ENCODE measurements at places on chromosomes 6 and 20.

GRCh38 chr6:141488488-141488887 lies 644.2 kb upstream of the GJE1 start:
- DNase-seq = no peak

DNA sequence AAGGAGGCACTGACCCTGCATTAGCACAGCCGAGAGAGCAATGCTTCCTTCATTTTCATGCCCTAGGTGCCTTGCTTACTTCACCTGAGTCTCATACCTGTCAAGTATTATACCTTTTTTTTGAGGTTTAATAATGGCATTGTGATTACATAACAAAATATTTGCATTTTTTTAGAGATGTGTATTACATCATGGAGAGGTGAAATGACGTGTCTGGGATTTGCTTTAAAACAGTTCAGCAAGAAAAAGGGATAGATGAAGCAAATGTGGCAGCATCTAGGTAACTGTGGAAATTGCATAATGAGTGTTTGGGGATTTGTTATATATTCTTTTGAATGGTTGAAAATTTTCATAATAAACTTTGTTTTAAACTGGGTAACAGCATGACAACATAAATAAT lies 48.9 kb downstream of the NKX2-2 start:
- no peak for DNase-seq

- DNase-seq = no peak
Observed at GRCh38 chr6:88443554-88443953, 277.4 kb upstream of the CNR1 start.

DNA sequence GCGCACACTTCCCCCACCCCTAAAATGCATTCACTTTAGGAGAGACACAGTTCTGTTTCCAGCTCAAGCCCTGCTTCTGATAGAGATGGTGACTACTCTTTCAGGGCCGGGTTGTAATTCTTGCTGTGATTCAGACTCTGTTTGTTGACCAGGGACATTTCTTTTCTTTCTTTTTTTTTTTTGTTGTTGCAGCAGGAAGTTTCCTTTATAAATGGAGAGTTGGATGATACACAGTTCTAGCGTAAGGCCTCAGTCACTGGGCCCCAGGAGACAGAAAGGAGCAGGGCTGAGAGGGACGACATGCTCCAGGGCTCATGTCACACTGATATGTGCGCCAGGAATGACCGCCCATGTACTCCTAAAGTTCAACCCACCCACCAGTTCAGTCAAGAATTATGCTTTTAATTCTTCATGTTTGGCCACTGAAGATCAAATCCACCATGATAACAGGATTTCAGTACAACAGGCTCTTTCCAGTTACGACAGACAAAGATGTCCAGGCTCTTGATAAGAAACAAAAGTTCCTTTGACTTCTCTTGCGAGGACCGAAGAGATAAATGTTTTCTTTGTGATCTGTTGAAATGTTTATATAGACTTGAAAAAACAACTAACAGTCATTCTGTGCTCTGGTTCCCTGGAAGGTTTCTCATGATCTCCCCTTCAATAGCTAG lies 142.5 kb downstream of the CD164 start:
- DNase-seq = no peak

GRCh38 chr20:60058879-60059278 lies 100.7 kb downstream of the CDH26 start:
- no peak for DNase-seq

DNA sequence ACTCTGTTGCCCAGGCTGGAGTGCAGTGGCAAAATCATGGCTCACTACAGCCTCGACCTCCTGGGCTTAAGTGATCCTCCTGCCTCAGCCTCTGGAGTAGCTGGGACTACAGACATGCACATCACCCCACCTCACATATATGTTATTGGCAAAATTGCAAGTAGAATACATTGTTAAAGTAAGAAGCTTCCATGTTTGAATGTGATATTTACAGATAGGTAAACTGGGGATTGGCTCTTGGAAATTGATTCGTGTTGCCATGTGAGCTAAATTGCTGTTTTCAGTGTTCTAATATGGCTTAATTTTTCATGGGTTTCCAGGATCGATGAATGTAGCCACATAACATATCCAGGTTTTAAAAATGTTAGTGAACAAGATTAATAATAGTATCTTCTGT lies 149.0 kb upstream of the ZNF217 start:
- DNase-seq = no peak

DNA sequence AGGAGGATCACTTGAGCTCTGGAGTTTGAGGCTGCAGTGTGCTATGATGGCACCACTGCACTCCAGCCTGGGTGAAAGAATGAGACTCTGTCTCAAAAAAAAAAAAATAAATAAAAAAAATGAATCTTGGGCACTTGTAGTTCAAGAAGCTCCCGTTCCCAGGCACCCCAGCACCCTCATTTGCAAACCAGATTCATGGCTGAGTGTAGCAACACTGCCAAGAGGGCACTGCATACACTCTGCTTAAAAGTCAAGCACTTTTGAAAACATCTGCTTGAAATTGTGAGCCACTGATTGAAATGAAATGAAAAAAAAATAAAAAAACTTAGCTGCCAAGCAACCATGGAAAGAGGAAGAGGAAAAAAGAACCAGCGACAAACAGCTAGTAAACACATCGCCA lies 124.7 kb upstream of the SASH1 start:
- DNase-seq = no peak

DNA sequence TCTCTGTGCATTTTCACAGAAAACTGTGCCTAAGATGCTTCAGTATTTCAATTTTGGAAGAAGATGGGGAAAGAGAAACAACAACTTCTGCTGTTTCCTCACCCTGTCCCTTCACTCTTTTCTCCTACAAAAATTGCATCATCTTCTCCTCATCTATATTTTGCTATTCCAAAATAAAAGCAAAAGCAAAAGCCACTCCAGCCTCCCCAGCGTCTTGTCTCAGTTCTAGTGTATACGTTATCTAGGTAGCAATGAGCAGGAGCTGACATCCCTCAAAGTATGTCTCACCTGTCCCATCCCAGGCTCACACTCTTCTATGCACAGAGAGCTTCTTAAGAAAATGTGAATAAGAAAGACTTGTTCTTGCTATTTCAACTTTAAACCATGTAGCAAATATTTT lies 163.8 kb upstream of the TAB2 start:
- no peak for DNase-seq

DNA sequence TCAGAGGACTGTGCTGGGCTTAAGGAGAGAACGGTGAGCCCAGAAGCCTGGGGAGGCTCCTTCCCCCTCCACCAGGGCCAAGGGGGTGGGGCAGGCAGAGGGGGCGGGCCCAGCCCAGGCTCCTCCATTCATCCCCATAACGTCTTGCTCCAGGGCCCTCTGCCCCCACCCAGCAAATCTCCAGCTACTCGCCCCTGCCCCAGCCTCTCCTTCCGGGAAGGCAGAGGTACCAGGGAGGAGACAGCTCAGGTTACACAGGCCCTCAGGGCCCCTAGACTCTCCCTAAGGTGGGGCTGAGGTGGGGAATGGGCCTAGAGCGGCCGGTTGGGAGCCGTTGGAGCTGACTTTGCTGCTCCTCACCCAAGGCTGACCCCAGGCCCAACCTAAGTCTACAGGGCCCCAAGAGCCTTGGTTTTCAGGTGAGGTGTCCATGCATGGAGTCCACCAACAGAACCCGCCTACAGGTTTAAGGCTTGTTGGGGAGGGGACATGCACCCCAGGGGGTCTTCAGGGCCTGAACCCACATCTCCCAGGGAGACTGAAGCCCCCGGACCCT lies 1.2 kb downstream of the LAMA5 start:
- DNase-seq = no peak

Data from activated gamma-delta T cell (primary cell).